Caki2 (cell line): ENCODE measurements at places on chromosomes 11 and 22.
A peak's percentile ranks its signal among the peaks of the same experiment; 100 is the strongest.

GRCh38 chr11:9280655-9281301 lies 15.6 kb upstream of the DENND5A start:
- DNase-seq, result peak; percentile 29

DNA sequence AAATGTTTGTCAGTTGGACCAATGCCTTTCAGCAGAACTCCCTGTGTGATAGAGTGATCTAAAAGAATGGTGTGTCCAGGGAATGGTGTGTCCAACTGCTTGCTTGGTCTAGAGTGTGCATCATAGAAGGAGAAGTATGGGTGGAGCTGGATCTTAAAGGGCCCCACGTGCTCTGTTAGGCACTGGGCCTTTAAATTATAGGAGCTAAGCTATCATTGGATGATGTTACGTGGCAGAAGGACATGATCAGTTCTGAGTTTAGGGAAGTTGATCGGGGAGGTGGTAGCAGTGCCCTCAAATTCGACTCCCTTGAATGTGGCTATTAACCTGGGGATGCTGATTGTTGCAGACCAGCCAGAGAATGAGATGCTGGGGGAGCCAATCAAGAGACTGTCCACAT lies 16.4 kb downstream of the STX3 start:
- DNase-seq, result no peak

DNA sequence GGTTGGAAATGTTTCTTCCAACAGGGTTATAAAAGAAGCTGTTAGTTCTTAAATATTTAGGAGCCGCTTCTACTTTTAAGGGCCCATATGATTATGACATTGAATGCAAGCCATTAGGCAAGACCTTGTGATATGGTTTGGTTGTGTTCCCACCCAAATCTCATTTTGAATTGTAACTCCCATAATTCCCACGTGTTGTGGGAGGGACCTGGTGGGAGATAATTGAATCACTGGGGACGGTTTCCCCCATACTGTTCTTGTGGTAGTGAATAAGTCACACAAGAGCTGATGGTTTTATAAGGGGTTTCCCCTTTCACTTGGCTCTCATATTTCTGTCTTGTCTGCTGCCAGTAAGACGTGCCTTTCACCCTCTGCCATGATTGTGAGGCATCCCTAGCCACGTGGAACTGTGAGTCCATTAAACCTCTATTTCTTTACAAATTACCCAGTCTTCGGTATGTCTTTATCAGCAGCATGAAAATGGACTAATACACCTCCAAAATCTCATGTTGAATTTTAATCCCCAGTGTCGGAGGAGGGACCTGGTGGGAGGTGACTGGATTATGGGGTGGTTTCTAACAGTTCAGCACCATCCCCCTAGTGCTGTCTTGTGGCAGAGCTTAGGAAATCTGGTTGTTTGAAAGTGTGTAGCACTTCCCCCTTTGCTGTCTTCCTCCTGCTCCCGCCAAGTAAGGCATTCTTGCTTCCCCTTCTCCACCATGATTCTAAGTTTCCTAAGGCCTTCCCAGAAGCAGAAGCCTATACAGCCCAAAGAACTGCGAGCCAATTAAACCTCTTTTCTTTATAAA lies 4.3 kb downstream of the CD59 start:
- no peak for DNase-seq

DNA sequence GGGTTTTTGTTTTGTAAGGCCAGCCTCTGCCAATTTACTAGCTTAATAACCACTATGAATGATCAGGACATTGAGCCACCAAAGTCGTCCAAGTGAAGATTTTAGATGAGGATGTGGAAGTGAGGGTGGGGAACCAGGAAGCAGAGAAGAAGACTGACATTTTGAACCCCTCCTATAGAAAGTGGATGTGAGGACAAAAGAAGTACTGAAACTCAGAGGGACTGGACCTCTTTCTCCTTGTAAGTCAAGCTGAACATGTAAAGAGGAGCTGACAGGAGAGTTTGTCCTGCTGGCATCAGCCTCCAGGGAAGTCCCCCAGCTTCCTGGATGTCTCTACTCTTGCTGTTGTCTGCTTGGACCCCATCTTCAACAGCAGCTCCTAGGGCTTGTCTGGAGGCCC lies 338.2 kb upstream of the NCAM1 start:
- DNase-seq, result no peak

DNA sequence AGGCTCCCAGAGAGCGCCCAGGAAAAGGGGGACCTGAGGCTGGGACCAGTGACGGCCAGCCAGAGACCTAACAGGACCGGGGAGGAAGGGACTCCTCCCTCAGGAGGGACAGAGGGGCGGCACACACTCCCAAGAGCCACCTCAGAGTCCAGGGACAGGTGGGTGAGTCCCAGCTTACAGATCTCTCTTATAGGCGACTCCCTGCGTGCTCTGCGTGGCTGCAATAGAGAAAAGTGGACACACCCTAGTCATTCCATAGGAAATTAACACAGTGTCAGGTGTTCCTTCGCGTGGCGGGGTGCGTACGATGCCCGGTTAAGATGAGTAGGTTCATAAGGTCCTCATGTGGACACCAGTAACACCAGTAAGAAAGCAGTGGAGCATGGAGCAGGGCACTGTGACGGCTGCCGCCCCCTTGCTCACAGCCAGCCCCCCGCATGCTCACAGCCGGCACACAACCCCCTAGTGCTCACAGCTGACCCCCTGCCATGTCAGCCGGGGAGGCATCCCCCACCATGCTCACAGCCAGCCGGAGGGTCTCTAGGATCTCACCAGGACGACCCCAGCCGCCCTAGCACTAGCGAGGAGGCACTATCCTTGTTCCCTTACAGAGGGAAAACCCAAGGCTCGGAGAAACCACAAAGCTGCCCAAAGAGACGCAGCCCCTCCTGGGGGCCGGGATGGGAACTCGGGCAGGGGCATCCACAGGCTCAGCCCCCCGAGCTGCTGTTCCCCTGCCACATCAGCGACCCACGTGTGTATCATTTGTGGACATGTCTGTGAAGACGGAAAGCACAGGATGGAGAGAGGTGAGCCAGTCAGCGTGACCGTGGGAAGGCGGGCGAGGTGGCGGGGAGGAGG lies 426.8 kb downstream of the TBC1D22A start:
- no peak for DNase-seq

- DNase-seq, result no peak
Observed at GRCh38 chr11:86222081-86222480, 22.5 kb upstream of the EED start.

DNA sequence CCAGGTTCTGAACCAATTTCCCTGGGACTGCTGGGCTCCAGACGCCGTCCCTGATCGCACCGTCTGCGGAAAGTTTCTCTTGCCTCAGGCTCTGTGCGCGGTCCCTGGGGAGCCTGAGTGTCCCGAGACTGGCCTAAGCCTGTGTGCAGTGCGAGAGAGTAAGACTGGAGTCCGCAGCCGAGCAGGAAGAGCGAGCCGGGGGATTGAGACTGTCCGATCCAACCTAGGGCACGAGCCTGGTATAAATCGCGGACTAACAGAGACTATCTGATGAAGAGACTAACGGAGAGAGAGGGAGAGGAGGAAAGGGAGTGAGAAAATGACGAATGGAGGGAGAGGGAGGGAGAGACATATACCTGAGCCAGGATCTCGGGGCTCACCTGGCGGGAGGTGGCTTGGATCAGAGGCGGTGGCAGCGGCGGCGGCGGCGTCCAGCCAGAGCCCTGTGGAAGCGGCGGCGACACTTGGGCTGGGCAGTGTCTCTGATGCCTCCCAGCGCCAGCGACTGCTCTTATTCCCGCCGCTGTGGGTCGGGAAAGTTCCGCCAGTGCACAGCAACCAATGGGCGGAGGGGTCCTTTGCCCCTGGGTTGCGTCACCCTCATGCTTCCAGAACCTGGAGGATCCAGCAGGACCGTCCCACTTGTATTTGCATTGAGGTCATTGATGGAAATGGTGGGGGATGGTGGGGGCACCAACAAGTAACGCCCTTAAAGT lies at the start of gene CALCA:
Gene CALCA (minus strand): TSS at position 487 of the 716 bp plus-strand sequence. CDS start 1,159 bp downstream, outside the sequence.
- no peak for DNase-seq

GRCh38 chr11:55324500-55324899 lies 18.5 kb upstream of the OR4A16 start:
- no peak for DNase-seq

DNA sequence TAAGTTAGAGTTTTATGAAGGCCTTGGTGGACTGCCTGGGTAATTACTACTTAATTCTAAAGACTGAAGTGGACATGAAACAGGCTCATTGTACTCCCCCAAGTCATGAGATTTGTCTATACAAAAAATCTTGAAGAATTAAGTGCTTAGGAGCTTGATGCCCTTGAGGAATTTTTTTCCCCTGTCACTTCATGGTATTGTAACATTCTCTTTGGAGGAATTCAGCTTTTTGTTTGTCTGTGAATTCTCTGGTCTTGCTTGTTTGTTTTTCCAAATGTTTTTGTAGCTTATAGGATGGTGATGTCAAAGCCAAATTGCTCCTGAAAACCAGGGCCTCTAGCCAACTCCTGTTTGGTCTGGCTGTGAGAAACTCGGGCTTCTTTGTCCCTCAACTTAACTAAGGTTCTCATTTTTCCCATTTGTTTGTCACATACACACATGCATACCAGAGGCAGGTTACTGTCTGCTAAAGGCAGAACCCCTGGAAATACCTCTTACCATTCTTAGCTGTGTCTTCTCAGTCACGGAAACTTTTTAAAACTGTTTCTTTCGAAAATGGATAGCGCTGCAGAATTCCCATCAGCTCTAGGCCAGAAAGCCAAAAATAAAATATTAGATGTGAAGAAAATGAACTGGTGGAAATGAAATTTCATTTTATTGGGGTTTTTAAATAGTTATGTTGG lies 66.9 kb downstream of the AMOTL1 start:
- DNase-seq, result no peak

DNA sequence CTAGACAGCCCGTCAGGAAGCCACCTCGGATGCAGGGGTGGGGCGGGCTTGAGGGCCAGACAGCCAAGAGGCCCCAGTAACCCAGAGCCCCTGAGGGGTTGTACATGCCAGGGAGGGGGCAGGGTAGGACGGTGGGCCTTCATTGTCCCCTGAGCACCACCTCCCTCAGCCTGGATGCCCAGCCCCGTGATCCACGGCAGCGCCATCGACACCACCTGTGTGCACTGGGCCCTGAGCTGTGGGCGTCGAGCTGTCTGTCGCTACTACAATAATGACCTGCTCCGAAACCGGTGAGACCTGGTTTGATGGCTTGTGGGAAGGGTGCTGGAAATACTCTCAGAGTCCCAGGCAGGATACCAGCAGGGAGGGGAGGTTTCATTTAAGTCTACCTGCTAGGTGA lies 37.4 kb upstream of the TPBGL start:
- no peak for DNase-seq

GRCh38 chr11:132028380-132029240 lies 658.2 kb downstream of the NTM start:
- DNase-seq, result peak; percentile 1

- DNase-seq, result no peak
Observed at GRCh38 chr11:4577761-4578160, 3.8 kb upstream of the OR52I2 start.

DNA sequence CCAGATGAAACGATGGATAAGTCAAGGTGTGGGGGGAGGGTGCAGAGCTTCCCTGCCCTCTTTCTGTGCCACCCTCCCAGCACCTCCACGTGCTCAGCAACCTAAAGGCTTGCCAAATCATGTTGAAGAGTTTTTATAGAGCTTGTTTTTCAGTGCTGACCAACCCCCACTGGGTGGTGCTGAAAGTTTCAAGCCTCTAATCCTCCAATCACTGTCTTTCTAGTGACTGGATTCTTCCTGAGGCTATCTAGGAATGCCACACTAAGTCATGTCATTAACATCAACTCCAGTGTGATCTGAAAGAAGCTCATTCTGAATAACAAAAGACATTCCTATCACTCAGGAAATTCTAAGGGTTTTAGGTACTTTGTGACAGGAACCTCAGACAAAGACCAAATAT lies 382.6 kb downstream of the DYNC2H1 start:
- no peak for DNase-seq

DNA sequence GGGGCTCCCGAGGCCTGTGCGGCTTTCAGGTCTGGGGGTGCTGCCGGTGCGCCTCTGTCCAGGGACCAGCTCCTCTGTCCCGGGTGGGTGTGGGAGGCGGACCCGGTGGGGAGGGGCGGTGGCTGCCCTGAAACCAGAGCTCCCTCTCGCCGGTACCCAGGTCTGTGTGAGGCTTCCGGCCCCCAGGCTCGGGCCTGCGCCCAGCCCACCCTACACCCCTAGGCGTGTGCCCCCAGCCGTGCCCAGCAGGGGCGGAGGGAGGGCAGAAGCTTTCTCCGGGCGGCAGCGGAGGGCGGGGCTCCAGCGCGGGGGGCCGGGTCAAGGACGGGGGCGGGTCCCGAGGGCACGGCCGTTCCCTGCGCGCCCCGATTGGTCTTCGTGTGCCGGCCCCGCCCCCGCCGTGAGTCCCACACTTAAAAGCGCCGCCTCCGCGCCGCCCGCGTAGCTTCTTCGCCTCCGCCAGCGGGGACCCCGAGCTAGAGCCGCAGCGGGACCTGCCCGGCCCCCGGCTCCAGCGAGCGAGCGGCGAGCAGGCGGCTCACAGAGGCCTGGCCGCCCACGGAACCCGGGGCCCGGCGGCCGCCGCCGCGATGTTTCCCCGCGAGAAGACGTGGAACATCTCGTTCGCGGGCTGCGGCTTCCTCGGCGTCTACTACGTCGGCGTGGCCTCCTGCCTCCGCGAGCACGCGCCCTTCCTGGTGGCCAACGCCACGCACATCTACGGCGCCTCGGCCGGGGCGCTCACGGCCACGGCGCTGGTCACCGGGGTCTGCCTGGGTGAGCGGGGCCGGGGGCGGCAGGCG lies 616 bp downstream of the PNPLA2 start:
- DNase-seq, result peak; percentile 79

DNA sequence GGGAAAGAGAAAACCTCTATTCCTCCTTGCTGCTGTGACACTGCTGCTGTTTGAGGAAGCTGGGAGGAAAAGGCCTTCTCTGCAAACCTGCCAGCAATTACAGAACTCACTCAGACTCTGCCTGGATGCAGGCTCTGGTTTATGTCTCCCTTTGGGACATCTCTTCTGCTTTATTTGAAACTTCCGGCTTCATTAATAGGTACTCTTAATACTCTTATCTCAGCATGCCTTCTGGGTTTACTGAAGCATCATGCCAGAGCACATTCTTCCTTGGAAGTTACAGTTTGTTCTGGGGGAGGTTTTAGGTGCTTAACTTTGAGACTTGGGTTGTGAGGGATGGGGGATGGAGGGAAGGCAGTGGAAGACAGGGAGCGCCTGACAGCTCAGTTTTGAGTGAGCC lies 79.9 kb downstream of the NAV2 start:
- no peak for DNase-seq

DNA sequence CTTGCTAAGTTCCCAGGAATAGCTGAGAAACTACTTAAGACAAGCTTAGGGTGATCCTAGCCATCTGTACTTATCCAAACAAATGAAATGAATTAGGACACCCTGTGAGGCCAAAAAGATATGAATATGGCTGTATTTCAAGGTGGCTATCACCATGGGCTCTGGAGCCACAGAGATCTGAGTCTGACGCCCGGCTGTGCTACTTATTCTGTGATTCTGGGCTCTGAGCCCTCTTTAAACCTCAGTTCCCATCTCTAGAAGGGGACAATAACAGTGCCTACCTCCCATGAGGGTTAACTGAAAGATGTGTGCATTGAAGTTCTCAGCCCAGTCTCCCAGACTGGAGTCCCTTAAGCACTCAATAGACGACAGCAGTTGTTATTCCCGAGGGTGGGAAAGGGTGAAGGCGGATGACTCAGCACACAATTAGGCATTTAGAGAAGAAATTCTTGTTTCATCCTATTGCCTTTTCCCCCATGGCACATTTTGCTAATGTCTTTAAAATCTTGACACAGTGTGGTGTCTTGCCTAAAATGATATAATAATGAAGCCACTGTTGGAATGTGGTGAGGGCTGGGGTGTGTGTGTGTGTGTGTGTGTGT lies 132.5 kb downstream of the ADAMTS15 start:
- DNase-seq, result no peak
